Activated gamma-delta T cell treated with Interleukin-2 at 50 U/mL for 16 hours (primary cell): ENCODE measurements at places on chromosomes 1 and 21.

DNA sequence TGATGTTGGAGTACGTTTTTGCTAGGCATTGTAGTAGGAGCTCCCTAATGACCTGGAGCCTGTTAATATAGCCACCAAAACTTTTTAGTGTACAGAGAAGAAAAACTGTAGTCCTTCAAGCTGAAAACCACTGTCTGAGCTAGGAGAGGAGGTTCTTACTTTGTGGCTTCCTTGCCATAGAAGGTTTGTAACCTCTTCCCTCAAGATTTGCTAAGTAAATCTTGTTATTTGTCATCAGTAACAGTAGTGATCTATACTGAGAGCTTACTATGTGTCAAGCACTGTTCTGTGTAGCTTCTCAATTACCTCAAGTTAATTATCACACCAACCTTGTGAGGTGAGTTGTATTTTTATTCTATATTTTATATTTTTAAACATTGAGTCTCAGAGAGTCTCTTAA, 21.2 kb upstream of the LRRC8C start:
- DNase-seq: no peak

GRCh38 chr1:7991504-7992440, 30.3 kb downstream of the PARK7 start:
- DNase-seq: no peak

GRCh38 chr21:25903607-25904006, 168.8 kb downstream of the GABPA start:
- DNase-seq: no peak

- DNase-seq: no peak
Measured at GRCh38 chr1:201147396-201148015, 6.8 kb downstream of the TMEM9 start.

- DNase-seq: no peak
Measured at GRCh38 chr1:212647004-212647403, 38.4 kb downstream of the ATF3 start.

DNA sequence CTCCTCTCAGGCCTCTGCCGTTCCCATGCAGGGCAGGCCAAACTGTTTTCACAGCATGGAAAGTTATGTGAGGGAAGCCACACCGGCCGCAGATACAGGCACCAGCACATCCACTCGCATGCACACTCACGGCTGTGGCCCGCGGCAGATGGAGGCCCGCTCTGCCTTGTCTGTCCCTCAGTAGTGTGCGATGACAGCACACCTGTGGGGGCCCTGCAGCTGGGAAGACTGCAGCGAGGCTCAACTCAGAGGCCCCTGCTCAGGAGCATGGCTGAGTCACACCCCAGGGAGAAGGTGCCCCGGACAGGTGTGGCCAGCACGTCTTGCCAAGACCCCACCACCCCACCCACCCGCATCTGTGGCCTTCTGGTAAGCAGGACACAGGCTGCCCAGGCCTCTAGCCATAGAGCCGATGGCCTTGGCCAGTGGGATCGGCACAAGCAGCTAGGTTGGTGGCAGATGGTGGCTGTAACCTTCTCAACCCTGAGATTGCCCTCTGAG, 1.3 kb upstream of the UBE2J2 start:
- DNase-seq: no peak

- no peak for DNase-seq
Measured at GRCh38 chr1:44842486-44842861, 579 bp downstream of the PTCH2 start.

DNA sequence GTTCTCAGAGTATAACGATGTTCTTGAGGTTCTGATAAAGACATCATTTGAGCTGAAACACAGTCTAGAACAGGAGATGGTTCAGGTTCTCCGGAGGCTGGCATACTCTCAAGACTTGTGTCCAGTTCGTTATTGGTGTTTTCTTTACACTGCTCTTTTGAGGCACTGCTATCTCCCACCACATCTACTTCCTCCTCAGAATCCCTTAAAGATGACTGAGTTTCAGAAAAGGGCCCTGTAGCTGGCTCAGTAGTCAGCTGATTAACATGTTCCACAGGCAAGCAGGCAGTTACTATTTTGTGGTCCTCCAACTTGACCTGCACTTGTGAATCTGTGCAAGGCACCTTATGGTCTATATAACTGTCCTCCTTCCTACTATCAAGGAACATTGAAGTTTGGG, 50.2 kb downstream of the ZZZ3 start:
- no peak for DNase-seq

- DNase-seq: no peak
Measured at GRCh38 chr1:89286549-89287180, 14.0 kb upstream of the GBP5 start.

DNA sequence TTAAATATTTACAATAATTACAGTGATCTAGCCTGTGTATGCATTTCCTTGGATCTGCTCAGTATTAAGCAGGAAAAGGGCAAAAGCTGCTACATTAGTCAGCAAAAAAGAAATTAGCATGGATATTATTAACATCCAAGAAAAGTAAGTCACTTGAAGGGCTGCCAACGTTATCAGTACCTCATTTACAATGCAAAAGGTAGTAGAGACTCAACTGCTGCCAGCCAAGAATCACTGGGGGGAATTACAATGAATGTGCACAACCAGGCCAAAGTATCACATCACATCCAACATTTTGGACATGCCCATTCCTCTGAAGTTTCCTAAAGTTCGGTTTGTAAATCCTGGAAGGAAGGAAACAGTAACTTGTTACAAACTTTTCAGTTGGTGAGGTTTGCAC, 1.9 kb downstream of the CNN3 start:
- DNase-seq: no peak

DNA sequence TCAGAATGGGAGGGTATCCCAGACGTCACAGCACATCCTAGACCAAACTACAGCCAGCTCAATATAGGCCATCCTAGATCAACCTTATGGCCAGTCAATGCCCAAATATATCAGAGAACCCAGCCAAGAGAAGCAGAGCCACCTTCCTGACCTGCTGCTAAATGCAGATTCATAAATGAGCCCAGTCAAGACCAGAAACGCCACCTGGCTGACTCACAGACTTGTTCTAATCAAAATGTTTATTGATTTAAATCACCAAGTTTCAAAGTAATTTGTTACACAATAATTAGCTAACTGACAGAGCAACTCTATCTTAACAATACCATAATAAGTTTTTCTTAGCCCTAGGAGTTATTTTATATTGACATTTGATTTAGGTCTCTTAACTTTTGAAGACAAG, 28.6 kb downstream of the ZNF644 start:
- DNase-seq: no peak

- DNase-seq: no peak
Measured at GRCh38 chr21:33022489-33022827, 3.3 kb upstream of the OLIG2 start.

- no peak for DNase-seq
Measured at GRCh38 chr1:19461220-19461554, 24.2 kb downstream of the CAPZB start.

GRCh38 chr1:155648207-155649147, 38.5 kb downstream of the MSTO1 start:
- DNase-seq: no peak

DNA sequence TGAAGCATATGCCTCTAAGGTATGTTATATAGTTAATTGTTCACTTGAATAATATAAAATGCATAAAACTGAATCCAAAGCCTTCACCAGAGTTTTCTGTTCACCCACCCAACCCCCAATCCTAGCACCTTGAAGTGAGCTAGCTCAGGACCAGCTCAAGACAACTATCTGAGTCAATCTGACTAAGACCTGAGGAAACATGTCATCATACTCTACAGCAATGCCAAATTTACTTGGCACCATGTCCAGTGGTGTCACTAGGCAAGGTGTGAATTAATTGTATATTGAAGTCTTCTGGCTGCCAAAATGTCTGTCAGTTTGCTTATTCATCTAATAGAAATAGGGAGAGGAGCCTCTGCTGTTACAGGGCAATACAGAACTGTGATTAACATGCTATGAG, 3.8 kb downstream of the DNASE2B start:
- no peak for DNase-seq

DNA sequence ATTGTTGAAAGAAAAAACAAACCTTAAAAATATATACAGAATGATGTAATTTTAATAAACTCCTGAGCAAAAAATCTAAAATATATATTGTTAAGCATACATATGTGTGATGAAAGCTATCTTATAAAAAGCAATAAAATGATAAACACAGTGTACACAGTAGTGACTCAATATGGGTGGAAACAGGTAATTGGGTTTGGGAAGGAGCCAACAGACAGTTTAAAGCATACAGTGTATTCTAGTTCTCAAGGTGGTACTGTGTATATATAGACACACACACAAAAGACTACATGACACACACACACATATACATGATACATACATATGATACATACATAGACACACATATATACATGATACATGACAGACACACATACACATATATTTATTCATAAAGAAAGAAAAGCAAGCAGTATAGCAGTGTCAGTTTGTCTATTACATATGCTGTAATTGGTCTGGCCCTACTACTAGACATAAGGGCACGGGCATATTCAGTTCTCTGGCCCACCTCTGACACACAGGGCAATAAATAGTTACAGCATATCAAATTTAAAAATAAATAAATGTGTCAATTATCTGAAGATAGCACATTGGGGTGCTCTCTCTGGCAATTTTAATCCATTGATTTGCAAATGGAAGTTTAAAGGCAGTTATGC, 330.2 kb downstream of the S1PR1 start:
- DNase-seq: no peak

- DNase-seq: no peak
Measured at GRCh38 chr1:64163970-64164369, 39.5 kb upstream of the UBE2U start.

DNA sequence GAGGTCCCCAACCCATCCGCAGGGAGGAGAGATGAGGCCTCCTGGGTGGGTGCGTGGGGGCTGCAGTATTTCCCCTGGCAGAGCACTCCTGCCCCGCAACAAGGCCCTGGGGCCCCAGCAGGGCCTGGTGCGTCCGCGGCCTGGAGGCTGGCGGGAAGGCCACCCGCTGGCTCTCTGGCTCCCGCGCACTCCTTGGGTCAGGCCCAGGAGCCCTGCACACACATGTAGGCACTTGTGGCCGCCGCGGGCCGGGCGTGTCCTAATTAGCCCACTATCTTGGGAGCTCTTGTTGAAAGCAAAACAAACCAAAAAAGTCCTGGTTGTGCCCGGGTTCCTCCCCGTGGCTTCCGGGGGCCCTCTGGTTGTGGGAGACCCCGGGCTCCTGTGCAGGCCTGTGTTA, 49.7 kb upstream of the CCDC27 start:
- DNase-seq: no peak

DNA sequence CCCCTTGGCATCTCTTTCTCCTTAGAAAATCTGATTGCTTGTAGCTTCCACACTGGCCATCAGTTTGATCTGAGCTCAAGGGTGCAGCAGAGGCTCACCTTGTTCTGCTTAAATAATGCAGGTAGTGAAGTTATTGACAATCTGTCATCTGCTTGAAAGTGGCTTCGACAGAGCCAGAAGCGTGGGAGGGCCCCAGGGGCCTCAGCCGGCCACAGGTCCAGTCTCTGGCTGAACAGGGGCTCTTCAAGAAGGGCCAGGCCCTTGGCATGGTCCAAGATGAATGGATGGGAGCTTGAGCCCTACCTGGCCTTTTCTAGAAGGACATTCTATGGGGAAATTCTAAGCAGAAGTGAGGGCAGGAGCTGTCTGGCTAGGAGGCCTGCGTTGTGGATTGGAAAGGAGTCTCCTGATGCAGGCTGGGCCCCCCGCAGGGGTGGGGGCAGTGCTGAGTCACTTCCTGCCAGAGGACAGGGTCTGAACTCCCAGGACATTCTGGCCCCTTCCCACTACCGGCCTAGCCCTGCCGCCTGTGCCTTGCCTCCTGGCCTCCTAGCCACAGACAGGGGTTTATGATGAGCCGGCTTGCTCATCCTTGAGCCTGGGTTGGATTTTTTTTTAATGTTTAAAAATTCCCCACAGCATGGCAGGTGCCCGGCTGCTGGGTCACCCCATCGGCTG, 162.3 kb upstream of the VAMP3 start:
- DNase-seq: no peak

DNA sequence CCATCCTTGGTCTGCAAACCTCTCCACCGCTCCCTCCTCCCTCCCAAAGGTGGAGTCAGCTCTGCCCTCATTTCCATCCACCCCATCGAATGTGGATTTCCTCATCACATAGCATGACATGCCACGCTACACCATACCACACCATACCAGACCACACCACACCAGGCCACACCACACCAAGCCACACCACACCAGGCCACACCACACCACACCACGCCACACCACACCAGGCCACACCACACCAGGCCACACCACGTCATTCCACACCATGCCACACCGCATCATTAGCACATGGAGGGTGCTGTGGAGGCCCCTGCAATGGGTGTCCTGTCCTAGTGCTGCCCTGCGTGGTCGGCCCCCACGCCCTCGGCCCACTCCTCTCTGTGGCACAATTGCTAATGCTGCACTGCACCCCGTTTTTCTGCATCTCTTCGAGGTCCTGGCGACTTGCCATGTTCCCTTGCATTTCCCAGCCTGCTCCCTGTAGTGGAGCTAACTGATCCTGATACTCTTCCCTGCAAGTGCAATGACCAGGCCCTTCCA, 11.3 kb downstream of the DFFB start:
- no peak for DNase-seq

- DNase-seq: no peak
Measured at GRCh38 chr1:213723187-213723586, 264.6 kb upstream of the PROX1 start.

GRCh38 chr1:73637264-73637663, 560.7 kb downstream of the LRRIQ3 start:
- no peak for DNase-seq

DNA sequence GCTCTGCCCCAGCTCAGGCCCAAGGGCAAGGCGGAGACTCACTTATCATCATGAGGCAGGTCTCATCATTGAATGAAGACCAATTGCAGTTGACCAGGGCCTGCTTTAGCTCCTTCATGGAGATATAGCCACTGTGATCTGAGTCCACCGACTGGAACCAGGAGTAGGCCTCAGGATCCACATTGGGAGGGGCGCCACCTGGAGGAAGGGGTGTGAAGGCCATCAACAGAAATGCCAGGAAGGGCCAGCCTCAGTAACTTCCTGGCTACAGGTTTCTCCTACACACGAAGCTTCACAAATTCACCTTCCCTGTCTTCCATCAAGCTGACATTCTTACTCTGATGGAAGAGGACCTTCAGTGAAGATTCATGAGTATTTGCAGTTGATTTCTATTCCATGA, 11.6 kb downstream of the PEF1 start:
- no peak for DNase-seq

GRCh38 chr1:21567241-21568005, 58.2 kb downstream of the ALPL start:
- no peak for DNase-seq

DNA sequence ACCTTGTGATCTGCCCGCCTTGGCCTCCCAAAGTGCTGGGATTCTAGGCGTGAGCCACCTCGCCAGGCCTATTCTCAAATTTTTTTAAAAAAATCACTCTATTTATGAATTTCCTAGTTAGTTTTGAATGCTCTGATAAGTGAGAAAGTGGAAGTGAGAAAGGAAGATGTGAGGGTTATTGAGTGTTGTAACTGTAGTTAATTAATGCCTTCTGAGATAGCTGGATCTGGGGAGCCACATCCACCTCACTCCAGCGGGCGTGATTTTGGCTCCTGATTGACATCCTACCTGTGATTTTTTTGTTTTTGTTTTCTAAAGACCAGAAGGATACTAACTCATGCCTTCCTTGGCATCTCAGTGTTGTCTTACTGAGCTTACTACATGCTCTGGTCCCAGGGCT, 65.6 kb downstream of the ST3GAL3 start:
- no peak for DNase-seq
